ENCODE measurements at places on chromosomes 4 and X.

DNA sequence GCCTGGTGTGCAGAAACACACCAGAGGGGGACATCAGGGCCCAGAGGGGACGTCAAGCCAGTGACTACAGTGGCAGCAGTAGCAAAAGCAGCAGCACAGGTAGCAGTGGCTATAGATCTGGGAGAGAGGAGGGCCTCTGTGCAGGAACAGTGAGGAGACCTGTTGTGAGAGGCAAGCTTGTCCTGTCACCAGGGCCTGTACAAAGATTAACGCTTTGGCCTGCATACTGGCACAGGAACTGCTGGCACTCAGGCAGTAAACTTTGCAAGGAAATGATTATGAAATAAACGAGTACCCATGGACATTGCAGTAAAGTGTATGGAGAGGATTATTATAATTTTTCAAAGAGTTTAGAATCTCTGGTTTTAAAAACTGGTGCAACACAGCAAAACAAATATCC lies 5.5 kb upstream of the PHF8 start:
- no peak for DNase-seq

- no peak for DNase-seq
These were observed 20.8 kb downstream of the GUCY1A1 start for GRCh38 chr4:155687380-155687982.

- peak; percentile 45 for DNase-seq
These were observed 4.6 kb upstream of the KANTR start for GRCh38 chrX:53089224-53089842.

GRCh38 chr4:189802884-189803283 lies 137.8 kb upstream of the FRG1 start:
- peak; percentile 28 for DNase-seq

GRCh38 chrX:49856819-49857218 lies 22.5 kb upstream of the USP27X start:
- no peak for DNase-seq

DNA sequence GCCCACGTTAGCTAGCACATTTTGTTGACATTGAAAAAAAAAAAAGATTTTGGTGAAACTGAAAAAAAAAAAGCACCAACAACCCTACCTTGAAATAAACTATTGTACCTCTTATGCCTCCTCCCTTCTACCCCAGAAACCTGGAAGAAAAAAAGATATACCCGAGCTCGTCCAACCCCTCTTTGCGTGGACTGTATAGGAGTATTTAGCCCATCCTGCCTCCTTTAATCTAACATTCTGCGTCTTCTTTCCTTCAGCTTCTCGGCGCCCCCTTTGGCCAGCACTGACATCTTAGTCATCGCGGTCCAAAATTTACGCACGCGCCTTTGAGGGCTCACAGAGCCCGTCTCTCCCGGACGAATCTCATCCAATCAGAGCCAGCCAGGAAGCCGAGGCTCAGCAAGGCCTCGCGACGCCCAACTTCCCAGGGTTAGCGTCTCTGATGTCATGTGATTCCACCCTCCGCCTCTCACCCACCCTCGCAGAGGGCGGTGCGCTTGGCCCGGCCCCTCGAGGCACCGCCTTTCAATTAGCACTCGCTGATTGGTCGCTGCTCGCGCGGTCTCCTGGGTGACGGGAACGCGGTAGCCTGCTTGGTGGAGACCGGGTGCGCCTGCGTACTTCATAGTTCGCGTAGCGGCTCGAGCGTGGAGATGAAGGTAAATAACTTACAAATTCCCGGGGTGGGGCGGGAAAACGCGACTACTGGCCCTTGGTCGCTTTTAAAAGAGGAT lies at the start of gene WDR19:
Gene WDR19, plus strand, starts transcription at position 625 of the 734 bp plus-strand sequence. Its CDS starts 29 bp downstream, at position 654.
- peak; percentile 96 for DNase-seq

DNA sequence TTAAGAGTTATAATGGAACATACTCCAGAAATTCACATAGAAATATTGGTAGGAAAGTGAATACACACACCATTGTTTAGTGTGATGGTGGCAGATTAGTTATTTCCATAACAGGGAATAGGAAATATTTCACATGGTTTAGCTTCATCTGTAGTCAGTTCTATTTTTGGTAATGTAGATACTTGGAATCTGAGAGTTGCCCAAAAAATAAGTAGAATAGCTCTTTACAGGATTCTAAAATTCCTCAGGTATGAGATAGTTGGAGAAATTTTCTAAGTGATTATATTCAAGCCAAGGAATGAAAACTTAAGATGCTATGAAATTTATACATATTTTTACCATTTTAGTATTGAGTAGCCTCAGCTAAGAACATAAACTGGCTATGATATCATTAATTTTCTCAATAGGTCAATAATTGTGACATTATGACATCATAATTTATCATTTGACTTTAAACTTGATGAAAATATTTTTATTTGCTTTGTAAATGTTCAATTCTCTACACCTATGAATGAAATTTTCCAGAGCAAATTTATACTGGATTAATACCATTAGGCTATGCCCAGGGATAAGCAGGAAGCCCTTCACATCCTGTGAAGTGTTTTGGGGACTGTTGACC lies 35.8 kb downstream of the CPEB2 start:
- DNase-seq: no peak

DNA sequence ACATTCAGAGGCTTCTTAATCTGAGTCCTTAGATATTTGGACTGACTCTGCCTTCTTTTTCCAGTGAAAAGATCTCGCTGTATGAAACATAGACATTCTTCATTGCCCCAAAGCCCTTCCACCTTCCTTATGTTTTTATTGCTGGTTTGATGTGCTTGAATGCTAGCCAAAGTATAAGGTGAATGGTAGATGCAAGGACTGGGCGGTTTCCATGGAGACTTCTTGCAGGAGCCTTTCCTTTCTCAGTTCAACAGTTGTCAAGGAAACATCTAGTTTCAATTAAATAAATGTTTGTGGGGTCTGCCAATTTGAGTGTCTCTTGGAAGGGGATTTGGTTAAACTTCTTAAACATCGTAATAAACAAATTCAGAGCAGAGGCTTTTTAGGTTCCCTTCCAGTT lies 46.0 kb downstream of the REPS2 start:
- DNase-seq: no peak

GRCh38 chr4:100894339-100894870 lies 376.6 kb upstream of the EMCN start:
- no peak for DNase-seq

DNA sequence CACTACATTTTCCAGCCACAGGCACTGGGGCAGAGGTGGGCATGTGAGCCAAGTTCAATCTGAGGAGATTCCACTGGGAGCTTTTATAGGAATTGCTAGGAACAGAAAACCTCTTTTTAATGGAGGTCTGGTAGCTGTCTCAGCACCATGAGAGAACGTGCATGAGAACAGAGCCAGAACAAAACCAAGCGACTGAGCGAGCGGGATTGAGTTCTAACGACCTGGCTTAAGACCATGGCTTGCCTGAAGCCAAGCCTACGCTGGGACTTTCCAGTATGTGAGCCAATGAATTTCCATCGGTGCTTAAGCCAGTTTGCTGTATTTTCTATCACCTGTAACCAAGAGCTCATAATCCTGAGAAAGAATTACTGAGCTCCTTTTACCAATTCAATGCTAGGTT lies 183.7 kb downstream of the NR3C2 start:
- DNase-seq: no peak

- DNase-seq: no peak
These were observed 17.6 kb downstream of the FBXO8 start for GRCh38 chr4:174265916-174266315.

- DNase-seq: no peak
These were observed 23.0 kb upstream of the HS3ST1 start for GRCh38 chr4:11451716-11452115.

- no peak for DNase-seq
These were observed 12.0 kb downstream of the AREG start for GRCh38 chr4:74456849-74457395.

GRCh38 chr4:167100120-167100519 lies 134.2 kb downstream of the SPOCK3 start:
- peak; percentile 15 for DNase-seq

- DNase-seq: peak; percentile 33
These were observed 80.6 kb downstream of the PBDC1 start for GRCh38 chrX:76253432-76253831.

- no peak for DNase-seq
These were observed 52.9 kb downstream of the TRMT44 start for GRCh38 chr4:8493484-8493883.

GRCh38 chr4:77148078-77148477 lies 8.9 kb upstream of the CCNG2 start:
- no peak for DNase-seq

- peak; percentile 22 for DNase-seq
These were observed 61.0 kb downstream of the SEPSECS start for GRCh38 chr4:25098964-25099891.

DNA sequence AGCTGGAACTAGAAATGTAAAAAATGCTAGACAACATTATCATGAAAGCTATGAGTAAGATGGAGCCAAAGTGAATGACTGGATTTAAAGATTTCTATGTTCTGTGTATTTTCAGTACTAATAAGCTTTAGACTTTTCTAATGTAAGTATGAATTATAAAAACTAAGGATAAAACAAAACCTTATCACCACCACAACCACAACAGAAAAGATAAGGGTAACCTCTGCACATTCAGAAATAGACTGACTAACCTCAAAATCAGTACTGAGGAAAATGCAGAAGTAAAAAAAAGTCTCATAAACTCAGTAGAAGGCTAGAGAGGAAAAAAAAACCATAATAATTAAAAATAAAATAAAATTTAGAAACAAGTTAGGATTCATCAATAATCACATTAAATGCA lies 14.9 kb upstream of the UBE2NL start:
- no peak for DNase-seq

DNA sequence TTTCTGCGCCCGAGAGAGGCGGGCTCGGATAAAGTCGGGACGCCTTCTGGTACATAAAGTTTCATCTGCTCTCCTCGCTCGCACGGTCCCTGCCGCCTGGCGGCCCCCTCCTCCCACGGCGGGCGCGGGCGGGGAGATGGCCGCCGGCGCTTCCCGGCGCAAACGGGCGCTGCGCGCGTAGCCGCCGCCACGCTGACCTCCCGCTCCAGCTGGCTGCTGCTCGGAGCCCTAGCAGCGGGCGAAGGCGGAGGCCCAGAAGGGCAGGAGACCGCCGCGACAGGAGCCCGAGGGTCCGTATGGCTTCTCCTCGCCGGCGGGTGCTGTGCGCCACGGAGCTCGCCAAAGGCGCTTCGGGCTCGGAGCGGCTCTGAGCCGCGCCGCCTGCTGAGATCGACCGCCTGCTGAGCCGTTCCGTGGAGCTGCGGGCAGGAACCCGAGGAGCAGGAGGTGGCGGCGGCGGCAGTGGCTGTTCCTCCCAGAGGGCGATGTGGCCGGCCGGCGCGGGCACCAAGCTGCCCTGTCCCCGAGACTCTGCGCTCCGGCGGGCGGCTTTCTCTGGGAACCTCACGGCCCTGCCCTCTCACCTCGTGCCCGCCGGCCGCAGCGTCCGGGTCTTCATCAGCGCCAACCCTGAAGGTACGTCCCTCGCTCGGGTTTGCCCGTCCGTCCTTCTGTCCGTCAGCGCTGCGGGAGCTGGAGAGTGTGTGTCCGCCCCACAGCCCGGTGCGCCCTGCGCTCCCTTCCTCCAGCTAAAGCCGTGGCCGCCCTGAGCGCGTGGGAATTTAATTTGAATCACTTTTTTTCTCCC lies at the start of gene NWD2:
Gene NWD2, plus strand, starts transcription at position 161 of the 808 bp plus-strand sequence. Its CDS starts 325 bp downstream, at position 486.
- DNase-seq: no peak

GRCh38 chrX:39214387-39215126 lies 413.3 kb downstream of the MID1IP1 start:
- no peak for DNase-seq

GRCh38 chrX:72027914-72028307 lies 103.8 kb downstream of the RTL5 start:
- no peak for DNase-seq
